Esophagus squamous epithelium (tissue), 5 donors: ENCODE measurements at places on chromosomes 2 and 18. TPM values are rescaled to one million over a fixed set of nuclear protein-coding genes. Genes with fewer than 3 reads are reported as not detected.

GRCh38 chr2:65281627-65282351, 54.2 kb downstream of the ACTR2 start:
- no peak for DNase-seq
- no peak overlapping the region for H3K27ac ChIP-seq

DNA sequence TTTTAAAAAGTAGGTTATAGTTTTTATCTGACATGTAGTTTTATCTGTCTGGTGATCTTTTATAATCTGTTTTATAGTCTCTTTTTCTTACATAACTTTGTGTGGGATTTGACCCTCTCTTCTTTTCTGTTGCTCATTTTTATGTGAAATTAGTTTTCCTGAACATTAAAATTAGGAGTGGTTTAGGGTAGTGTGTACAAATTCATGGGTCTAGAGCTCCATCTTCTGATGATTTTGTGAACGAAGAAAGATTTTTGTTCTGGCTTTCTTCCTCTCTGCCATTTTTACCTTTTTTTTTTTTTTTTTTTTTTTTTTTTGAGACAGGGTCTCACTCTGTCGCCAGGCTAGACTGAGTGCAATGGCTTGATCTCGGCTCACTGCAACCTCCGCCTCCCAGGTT, 46.6 kb downstream of the SLC30A6 start:
- no peak overlapping the region for H3K27ac ChIP-seq
- no peak overlapping the region for H3K4me3 ChIP-seq
- DNase-seq, result no peak
- no peaks in the 10 kb centered on the region for H3K36me3 ChIP-seq
- H3K4me1 ChIP-seq, result no peaks in the 10 kb centered on the region
- no peaks in the 10 kb centered on the region for H3K27me3 ChIP-seq

- no peaks in the 10 kb centered on the region for H3K36me3 ChIP-seq
- peaks cover 15% of the 10 kb centered on the region for H3K4me1 ChIP-seq
- no peaks in the 10 kb centered on the region for H3K27me3 ChIP-seq
- no peak for DNase-seq
- H3K4me3 ChIP-seq, result no peak overlapping the region
These were observed 21.4 kb downstream of the KCNS3 start for GRCh38 chr2:17899871-17900270.

TTL gene
- total RNA-seq, result 11.6 TPM

KRTCAP3 gene
- total RNA-seq, result 9.8 TPM
